Gastrocnemius medialis (tissue), 4 donors: ENCODE measurements at places on chromosomes 1 and 21. TPM values are rescaled to one million over a fixed set of nuclear protein-coding genes. Genes with fewer than 3 reads are reported as not detected.

Gene TAS1R3
- total RNA-seq: 0.44 TPM

Gene CLCN6
- total RNA-seq: 9.1 TPM

Gene S100A7A
- total RNA-seq: not detected

Gene GPR153
- total RNA-seq: 1.7 TPM

Gene THEM4
- 9.2 TPM for total RNA-seq

Gene PRAMEF25
- total RNA-seq: not detected

Gene KIF14
- total RNA-seq: 0.03 TPM

Gene KIRREL1
- total RNA-seq: 15.1 TPM

Gene ENSA
- 170 TPM for total RNA-seq

Gene AKR7A3
- 0.42 TPM for total RNA-seq

Gene SLC44A5
- 0.58 TPM for total RNA-seq

DNA sequence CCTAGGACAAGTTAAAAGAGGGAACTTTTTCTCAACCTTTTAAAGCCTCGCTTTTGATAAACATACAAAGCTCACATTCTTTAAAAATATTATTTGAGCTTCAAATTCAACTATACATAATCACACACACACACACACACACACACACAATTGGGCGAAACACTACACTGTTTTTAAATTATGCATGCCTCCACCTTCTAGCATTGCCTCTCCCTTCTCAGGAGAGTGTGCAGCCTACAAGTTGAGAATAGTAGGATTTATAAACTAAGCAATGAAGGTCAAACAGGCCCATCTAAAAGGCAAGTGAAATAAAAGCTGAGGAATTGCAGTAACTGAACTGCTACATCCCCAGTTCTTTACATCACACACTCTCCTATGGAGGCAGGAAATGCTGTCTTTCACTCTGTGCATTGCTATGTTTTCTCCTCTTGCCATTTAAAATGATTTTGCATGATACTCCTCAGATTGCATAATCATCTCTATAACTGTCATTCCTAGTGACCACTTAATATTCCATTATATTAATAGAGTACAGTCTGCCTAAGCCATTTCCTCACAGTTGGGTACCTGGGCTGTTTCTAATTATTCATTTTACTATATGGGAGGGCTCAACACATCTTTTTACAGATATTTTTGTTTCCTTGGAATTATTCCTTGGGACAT, 92.5 kb upstream of the KCNE2 start:
- DNase-seq: no peak

- DNase-seq: no peak
These were observed 880 bp downstream of the ALPL start for GRCh38 chr1:21510113-21510493.

- no peak for DNase-seq
These were observed 21.3 kb upstream of the CYP4X1 start for GRCh38 chr1:47002211-47002610.

- DNase-seq: no peak
These were observed 90.6 kb upstream of the CNIH3 start for GRCh38 chr1:224525411-224526040.

- DNase-seq: no peak
These were observed 2.2 kb downstream of the RPS8 start for GRCh38 chr1:44777547-44777946.

DNA sequence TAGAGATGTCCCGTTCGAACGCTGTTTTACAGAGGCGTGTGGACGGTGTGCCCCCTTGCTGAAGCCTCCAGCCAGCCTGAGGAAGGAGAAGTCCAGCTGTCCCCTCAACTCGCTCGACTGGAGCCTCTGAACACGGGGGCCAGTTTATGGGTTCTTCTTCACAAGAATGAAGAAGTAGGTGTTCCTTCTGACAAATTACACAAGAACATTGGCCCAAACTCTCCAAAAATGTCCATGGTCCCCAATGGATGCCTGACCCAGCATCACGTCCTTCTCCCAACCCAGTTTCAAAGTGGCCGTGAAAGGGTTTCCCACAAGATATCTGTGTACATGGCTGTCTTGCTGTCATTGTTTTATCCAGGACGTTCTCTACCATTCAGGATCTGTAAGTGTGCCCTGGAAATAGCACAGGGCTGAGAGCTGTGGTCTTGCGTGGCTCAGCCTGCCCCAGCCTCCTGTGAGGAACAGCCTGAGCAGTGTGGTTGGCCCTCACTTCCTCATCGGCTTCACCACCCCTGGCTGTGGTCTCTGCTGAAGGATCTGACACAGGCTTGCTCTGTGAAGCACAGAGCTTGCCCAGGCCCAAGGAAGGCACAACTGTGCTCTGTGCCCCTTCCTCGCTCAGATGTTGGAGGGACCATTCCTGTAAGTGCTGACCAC, 1.0 kb upstream of the S100B start:
- DNase-seq: no peak

DNA sequence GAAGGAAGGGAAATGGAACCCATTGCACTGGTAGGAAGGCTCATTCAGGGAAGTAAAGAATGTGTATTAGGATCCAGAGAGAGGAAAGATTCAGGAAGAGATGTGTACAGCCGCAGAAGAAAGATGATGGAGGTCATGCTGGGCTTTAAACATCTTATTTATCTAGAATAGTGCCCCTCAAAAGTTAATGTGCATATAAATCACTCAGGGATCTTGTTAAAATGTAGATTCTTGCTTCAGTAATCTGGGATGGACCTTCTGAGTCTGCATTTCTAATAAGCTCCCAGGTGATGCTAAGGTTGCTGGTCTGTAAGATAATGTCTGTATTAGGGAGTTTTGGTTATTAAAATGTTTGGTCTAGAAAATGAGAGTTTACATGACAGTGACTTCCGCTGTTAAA, 46.3 kb downstream of the ADGRL2 start:
- DNase-seq: no peak

DNA sequence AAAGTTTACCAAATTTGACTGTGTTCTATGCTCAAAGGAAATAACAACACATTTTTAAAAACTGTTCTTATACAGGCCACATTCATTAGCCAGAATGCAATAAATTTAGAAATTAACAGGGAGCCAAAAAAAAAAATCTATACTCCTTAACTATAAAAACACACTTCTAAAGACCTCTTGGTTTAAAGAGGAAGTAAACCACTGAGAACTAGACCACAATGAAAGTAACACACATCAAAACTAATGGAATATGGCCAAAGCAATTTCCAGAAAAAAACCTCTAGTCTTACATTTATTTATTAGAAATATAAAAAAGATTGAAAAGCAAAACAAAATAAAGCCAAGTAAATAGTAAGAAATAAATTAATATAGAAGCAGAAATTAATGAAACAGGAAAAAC, 48.9 kb upstream of the GADD45A start:
- DNase-seq: no peak

DNA sequence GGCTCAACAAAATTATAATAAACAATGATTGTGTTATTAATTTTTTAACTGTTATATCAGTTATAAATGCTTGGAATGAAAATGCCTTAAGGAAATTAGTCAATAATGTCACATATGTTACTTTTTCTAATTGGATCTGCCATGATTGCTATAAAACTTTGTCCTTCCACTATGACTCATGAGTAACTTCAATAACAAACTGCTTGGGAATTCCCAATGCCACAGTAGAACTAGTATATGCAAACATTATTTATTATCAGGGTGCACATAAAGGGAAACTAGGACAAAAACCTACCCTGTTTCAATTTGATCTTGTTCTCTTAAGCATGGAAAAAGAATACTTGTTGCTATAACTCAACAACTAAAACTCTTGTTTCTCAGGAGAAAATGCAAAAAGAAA, 59.1 kb upstream of the PDC start:
- DNase-seq: no peak

DNA sequence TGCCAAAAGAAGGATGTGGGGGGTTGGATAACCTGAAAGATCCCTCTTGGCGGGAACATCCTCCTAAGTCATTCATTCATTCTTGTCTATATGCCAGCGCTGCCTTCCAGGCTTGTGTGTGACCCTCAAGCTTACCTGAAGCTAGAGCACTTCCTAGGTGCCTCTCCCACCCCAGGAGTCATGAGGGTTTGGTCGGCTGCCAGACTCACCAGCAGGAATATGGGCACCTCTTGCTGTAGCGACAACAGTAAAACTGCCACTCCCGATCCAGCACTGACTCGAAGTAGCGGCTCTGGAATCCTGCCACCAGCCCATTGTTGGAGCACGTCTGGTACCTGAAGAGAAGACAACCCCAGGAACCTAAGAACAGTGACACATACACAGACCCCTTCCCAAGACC, 15.0 kb downstream of the DPT start:
- DNase-seq: no peak

DNA sequence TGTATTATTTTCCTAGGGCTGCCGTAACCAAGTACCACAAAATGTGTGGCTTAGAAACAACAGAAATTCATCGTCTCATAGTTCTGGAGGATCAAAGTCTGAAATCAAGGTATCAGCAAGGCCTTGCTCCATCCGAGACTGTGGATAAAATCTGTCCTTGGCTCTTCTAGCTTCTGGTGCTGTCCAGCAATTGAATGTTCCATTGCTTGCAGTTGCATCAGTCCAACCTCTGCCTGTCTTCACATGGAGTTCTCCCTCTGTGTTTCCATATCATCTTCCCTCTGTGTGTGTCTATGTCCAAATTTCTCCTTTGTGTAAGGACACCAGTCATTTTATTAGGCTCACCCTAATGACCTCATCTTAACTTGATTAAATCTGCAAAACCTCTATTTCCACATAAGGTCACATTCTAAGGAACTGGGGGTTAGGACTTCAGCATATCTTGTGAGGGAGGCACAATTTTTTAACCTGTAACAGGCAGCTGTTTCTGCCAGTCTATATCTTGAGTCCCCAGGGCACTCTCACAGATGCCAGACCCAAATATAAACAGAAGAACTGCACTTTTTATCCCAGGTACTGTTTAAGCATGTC, 84.2 kb downstream of the ERG start:
- DNase-seq: no peak

DNA sequence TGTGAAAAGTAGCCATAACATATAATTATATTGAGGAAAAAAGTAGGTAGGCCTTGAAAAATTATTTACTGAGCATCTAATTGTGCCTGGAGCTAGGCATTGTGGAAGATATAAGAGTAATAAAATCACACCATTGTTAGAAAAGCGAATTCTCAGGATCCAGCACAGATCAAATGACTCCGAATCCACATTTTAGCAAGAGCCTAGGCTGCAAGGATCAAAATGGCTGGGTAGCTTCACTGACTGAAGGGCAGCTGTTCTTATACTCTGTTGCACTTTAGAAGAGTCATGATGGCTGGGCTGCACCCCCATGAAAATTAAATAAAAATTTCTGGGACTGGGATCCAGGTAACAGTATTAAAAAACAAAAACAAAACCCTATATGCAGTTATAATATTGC, 67.6 kb upstream of the HMCN1 start:
- DNase-seq: no peak

DNA sequence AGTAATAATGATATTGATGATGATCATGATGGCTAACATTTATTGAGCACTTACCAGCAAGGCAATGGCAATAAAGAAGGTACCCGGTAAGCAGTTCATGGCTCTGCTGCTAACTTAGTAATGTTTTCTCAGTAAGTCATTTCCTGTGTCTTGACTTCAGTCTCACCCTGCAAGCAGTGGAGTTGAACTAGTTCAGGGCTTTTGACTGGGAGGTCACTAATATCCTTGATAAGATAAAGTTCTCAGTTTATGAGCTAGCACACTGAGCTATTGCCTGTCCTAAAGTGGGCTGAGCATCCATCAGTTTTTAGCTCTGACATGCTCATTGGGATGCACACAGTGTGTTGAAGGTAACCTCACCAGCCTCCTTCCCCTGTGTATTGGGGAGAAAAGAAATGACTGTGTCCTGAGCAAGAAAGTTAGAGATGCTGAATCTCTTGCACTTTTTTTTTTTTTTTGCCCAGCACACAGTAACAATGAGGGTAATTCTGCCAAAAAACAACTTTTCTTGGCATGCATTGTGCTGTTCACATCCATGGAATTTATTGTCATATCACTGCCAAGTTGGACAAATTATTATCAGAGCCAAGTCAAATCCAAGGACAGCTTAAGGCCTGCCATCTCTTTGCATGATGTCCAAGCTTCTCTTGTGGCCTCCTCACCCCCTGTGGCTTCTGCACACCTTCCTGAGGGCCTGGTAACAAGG, 55.5 kb upstream of the GADD45A start:
- no peak for DNase-seq

GRCh38 chr1:27527223-27527889, 37.4 kb upstream of the WASF2 start:
- peak; percentile 78 for DNase-seq

DNA sequence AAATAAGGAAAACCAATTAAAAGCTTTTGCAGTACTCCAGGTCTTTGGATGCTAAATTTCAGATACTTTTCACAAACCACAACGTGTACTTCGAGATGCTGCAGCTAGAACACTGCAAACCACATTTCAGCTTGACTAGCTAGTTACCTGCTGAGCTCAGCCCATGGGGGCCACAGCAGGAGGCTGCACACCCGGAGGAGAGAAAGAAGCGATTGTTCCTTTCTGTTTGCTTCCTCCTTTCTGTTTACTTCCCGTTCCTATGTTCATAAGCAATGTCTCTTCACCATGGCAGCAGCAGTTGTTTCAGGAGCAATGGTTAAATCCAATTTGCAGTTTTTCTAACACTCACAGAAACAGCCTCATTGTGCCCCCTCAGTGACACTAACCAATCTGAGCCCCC, 225.6 kb upstream of the FGGY start:
- no peak for DNase-seq

- DNase-seq: no peak
These were observed 13.1 kb downstream of the PTPN22 start for GRCh38 chr1:113858418-113858817.

- peak; percentile 46 for DNase-seq
These were observed 22.2 kb upstream of the RD3 start for GRCh38 chr1:211514030-211514754.

DNA sequence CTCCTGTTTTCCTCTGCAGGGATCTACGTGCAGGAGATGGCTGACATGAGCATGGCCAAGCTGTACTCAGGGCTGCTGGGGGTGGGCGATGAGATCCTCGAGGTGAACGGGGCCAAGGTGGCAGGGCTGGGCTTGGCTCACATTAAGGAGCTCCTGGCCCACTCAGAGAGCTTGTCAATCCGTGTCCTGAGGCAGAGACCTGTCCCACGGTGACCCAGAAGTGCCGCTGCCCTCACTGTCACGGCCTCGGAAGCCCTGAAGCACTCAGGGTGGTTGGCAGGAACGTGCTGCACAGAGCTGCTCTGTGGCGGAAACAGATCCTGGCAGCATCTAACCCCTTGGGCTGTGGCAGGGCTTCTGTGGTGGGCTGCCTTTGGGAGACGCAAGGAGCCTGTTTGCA, 37.6 kb downstream of the KIAA1614 start:
- DNase-seq: no peak

DNA sequence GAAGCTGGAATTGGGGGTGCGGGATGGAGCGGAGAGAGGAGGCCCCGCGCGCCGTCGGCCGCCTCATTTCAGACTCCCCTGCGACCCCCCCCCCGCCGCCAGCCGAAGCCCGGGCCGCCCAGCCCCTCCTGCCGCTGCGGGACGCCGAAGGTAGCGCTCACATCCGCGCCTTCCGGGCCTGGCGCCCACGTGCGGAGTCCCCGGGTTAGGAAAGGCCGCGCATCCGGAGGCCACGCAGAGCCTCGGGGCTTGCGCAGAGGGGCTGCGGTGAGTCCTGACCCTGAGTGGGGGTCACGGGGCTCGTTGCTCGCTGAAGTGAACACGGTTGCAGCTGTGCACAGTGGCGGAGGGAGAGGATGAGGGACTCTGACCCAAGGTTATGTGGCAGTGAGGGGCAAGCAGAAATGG, 552 bp upstream of the ZNF496 start:
- DNase-seq: peak; percentile 36

GRCh38 chr1:209723756-209724693, 19.4 kb downstream of the HSD11B1 start:
- no peak for DNase-seq

- DNase-seq: no peak
These were observed 70.5 kb upstream of the MCOLN3 start for GRCh38 chr1:85118751-85119150.

GRCh38 chr1:152970495-152970894, at the start of gene SPRR4:
Gene SPRR4, plus strand, starts transcription at chr1:152970648. Its CDS starts 1,243 bp downstream, at chr1:152971891.
- DNase-seq: no peak
